Esophagus squamous epithelium (tissue), 5 donors: ENCODE measurements at places on chromosomes 16 and 17. TPM values are rescaled to one million over a fixed set of nuclear protein-coding genes. Genes with fewer than 3 reads are reported as not detected.

- no peak overlapping the region for H3K4me3 ChIP-seq
- no peak for DNase-seq
- peaks cover 1% of the 10 kb centered on the region for H3K36me3 ChIP-seq
Observed at GRCh38 chr16:2846511-2847310, 11.3 kb downstream of the PRSS22 start.

DNA sequence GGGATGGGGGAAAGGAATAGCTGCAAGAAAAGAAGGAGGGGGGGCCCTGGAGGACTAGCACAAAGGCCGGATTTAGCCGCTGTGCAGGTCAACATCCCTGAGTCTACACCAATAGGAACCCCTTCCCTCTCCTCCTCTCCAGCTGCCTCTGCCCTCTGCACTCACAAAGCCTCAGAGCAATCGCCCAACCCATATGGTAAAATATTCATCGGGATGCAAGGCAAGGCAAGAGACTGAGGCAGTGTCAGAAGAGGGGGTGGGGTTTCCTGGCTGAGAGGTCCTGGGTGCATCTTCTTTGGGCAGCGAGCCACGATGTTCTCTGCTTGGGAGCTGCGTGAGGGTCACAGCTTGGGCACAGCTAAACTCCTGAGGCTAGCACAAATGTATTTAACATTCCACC lies 115.5 kb upstream of the NLRP1 start:
- no peaks in the 10 kb centered on the region for H3K27me3 ChIP-seq
- H3K36me3 ChIP-seq: no peaks in the 10 kb centered on the region
- H3K4me1 ChIP-seq: no peaks in the 10 kb centered on the region
- no peak overlapping the region for H3K27ac ChIP-seq

DNA sequence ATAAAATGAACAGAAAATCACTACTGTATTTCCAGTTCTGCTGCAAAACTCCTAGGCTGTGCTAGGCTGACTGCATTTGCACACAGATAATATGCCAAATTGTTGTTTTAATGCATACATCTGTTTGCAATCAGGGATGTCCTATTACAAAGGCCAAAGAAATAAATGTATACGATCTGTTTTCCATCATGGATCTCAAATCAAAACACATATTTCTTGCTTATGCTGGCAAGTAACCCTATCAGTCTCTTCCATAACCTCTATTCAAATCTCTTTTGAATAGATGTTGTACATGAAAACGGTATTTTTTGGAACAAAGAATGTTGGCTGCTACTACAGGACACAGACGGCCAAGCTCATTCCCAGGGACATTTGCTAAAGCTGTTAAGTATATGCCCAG lies 56.6 kb downstream of the DUSP14 start:
- H3K4me1 ChIP-seq: peaks cover 2% of the 10 kb centered on the region
- no peak overlapping the region for H3K4me3 ChIP-seq
- peaks cover 10% of the 10 kb centered on the region for H3K36me3 ChIP-seq
- no peak overlapping the region for H3K27ac ChIP-seq
- H3K27me3 ChIP-seq: no peaks in the 10 kb centered on the region

- no peak for DNase-seq
- no peaks in the 10 kb centered on the region for H3K27me3 ChIP-seq
- H3K4me1 ChIP-seq: no peaks in the 10 kb centered on the region
Observed at GRCh38 chr16:24541233-24541933, 2.0 kb downstream of the RBBP6 start.

DNA sequence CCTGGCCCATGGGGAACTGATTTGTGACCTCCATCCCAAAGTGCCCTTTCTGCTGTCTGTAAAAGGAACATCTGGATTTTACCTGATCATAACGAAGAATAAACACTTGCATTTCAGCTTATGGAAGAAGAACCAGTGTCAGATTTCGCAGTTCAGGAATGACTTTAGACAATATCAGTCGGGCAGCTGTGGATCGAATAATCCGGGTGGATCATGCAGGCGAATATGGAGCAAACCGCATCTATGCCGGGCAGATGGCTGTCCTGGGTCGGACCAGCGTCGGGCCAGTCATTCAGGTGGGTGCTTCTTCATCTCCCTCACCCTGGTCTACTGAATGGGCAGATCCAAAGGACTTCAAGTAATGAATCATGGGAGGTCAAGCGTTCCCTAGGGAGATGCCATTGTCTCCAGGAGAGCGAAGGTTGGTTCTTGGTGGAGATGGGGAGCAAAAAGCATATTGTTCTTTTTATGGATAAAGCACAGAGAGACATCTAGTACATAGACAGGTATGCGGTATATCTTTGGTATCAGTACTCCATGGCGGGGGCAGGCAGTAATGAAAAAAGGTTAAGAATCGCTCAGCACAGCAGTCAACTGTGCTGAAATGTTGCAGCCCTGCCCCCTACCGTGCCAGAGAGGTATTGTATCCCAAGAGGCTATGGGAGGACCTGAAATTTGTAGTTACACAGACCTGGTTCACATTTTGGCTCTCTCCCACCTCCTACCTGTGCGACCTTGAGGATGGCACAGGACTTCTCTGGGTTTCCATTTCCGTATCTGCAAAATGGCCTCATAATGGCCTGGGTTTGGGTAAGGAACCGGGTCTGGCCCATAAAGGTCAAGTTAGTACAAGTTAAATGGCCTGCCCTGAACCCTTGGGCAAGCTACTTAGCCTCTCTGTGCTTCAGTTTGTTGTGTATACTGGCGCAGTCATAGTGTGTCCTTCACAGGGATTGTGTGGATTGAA lies 4.7 kb downstream of the COQ7 start:
- peaks cover 61% of the 10 kb centered on the region for H3K36me3 ChIP-seq
- peaks cover 5% of the 10 kb centered on the region for H3K4me1 ChIP-seq
- no peaks in the 10 kb centered on the region for H3K27me3 ChIP-seq
- H3K27ac ChIP-seq: no peak overlapping the region
- no peak overlapping the region for H3K4me3 ChIP-seq
- no peak for DNase-seq

DNA sequence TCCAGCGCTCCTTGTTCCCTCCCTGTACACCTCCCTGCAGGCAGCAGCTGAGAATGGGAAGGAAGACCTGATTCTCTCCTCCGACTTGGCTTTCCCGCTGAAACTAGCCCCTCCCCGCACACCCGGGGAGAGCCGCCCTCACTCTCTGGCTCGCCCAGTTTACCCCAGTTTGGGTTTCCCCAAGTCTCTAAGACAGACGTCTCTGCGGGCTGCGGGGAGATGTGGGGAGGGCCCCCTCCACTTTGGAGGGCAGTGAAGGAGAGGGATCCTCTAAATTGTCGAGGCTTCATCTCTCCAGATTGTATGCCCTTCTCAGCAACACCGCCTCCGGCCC lies 797 bp downstream of the GRB7 start:
- no peaks in the 10 kb centered on the region for H3K36me3 ChIP-seq
- no peaks in the 10 kb centered on the region for H3K27me3 ChIP-seq
- peak overlapping the region; percentile 93 for H3K27ac ChIP-seq
- peak overlapping the region; percentile 65 for H3K4me3 ChIP-seq
- peaks cover 12% of the 10 kb centered on the region for H3K4me1 ChIP-seq

- no peak overlapping the region for H3K27ac ChIP-seq
- no peak for DNase-seq
- peaks cover 48% of the 10 kb centered on the region for H3K36me3 ChIP-seq
- H3K4me1 ChIP-seq: peaks cover 7% of the 10 kb centered on the region
Observed at GRCh38 chr17:75822119-75822799, 21.9 kb downstream of the UNC13D start.

GRCh38 chr17:57130708-57131461 lies 45.8 kb downstream of the AKAP1 start:
- no peaks in the 10 kb centered on the region for H3K27me3 ChIP-seq
- H3K4me3 ChIP-seq: no peak overlapping the region
- no peaks in the 10 kb centered on the region for H3K4me1 ChIP-seq
- H3K36me3 ChIP-seq: peaks cover 4% of the 10 kb centered on the region
- no peak overlapping the region for H3K27ac ChIP-seq

DNA sequence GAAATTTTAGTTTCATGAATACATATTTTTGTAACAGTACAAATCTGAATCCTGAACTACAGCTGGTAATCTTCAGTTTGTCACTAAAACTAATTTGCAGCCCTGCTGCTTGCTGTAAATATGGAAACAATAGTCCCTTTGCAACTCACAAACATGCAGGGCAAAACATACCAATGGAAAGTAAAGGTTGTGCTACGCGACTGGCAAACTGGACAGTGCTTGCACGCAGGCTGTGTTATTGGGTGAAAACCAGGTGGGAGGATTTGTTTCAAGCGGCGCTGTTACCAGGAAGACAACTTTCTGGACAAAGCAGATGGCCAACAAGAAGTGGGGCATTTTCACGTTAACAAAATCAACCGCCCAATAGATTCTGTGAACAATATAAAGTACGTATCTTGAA lies 93.5 kb downstream of the CDYL2 start:
- no peak for DNase-seq
- H3K4me1 ChIP-seq: no peaks in the 10 kb centered on the region
- H3K27ac ChIP-seq: no peak overlapping the region
- no peaks in the 10 kb centered on the region for H3K27me3 ChIP-seq
- no peaks in the 10 kb centered on the region for H3K36me3 ChIP-seq

DNA sequence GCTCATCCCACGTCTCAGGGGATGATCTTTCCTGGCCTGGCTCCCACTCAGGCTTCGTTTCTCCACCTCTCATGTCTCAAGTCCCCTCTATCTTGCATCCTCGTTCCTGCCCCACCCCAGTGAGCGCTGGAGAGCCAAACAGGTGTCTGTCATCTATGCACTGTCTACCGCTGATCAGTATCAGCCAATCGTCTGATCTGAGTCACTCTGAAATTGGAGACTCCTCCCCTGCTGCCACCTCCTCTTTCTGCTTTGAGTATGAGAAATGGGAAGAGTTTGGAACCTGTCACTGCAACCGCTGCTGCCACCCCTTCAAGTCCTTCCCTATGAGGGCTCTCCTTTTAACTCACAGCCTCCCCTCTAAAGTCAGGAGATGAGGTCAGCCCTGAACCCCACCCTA lies 28.0 kb downstream of the FZD2 start:
- H3K4me3 ChIP-seq: no peak overlapping the region
- H3K36me3 ChIP-seq: no peaks in the 10 kb centered on the region
- H3K27ac ChIP-seq: no peak overlapping the region
- H3K4me1 ChIP-seq: no peaks in the 10 kb centered on the region

DNA sequence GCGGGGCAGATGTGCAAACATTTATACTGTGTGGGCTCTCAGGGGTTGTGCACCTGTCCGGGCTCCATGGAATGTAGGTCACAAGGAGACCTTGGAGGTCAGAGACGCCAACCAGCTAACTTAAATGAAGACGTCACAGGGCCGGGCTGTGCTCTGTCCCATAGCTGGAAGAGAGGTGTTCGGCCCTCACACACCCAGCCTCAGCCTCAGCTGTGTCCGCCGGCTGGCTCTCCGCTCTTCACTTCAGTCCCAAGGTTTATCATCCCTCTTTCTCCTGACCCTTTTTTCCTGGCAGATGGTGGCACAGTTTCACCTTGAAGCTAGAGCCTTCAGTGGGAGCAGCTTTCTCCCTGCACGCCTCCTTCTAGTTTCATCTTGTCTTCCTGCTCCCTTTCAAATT lies 6.0 kb upstream of the RBFOX3 start:
- DNase-seq: no peak
- H3K4me1 ChIP-seq: peaks cover 20% of the 10 kb centered on the region
- peaks cover 81% of the 10 kb centered on the region for H3K27me3 ChIP-seq
- H3K4me3 ChIP-seq: no peak overlapping the region
- H3K36me3 ChIP-seq: no peaks in the 10 kb centered on the region
- no peak overlapping the region for H3K27ac ChIP-seq

DNA sequence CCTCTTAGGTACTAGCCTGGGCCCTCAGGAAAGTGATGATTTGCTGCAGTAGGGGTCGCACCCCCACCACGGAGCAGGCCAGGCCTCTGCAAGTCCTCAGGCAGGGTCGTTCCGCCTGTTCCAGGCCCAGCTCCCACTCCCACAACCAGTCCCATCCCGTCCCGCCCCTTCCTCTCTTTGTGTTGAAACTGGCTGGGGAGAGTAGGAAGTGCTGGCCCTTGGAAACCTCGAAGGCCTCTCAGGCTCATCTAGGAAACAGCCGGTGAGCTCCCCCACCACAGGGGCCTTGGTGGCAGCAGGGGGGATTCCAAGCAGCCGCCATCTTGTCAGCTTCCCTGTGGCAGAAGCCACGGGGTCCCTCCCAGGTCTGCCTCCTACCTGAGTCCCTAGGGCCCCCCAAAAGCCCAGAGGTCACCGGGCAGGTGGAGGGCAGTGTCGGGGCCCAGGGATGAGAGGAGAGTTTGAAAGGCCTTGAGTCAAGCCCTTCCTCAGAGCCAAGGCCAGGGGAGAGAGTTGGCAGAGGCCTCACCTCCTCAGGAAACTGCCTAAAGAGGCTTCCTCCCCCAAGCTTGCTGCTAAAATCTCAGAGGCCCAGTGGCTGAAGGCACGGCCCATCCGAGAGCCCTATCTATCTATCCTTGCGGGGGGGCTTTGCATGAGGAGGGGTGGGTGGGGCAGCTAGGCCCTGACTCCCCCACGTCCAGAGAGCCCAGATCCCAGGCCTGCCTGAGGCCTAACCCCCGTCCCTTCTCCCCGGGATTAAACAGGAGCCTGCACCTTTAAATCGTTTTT lies 22.2 kb downstream of the MMP15 start:
- DNase-seq: no peak
- H3K4me3 ChIP-seq: no peak overlapping the region
- no peaks in the 10 kb centered on the region for H3K4me1 ChIP-seq
- no peak overlapping the region for H3K27ac ChIP-seq

GRCh38 chr17:66676421-66676820 lies 158.5 kb upstream of the CACNG5 start:
- no peak for DNase-seq
- H3K27ac ChIP-seq: peak overlapping the region; percentile 91
- peaks cover 53% of the 10 kb centered on the region for H3K4me1 ChIP-seq
- H3K36me3 ChIP-seq: no peaks in the 10 kb centered on the region
- H3K27me3 ChIP-seq: no peaks in the 10 kb centered on the region

DNA sequence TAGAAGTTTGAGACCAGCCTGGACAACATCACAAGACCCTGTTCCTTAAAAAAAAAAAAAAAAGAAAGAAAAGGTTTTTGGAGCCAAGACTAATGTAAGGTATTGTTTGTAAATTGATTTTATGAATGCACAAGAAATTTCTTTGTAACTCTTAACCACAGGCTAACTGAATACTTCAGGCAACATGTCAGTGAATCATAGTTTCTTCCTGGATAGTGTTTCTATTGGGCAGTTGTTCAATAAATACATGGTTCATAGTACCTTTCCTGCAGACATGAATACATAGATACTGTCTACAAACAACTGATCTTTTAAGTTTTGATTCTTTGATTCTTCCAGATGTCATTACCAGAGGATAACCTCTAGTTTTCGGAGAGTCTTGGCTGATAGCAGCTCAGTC lies 11.6 kb downstream of the DDX42 start:
- peaks cover 28% of the 10 kb centered on the region for H3K36me3 ChIP-seq
- H3K4me1 ChIP-seq: peaks cover 4% of the 10 kb centered on the region
- no peak overlapping the region for H3K4me3 ChIP-seq
- no peak overlapping the region for H3K27ac ChIP-seq
- no peak for DNase-seq
- no peaks in the 10 kb centered on the region for H3K27me3 ChIP-seq

Gene SPEM1
- not detected for total RNA-seq

Gene CISD3
- total RNA-seq: 8.0 TPM

Gene MGAT5B
- not detected for total RNA-seq
